ENCODE measurements at places on chromosomes 2 and 18. TPM values are rescaled to one million over a fixed set of nuclear protein-coding genes. Genes with fewer than 3 reads are reported as not detected.

DNA sequence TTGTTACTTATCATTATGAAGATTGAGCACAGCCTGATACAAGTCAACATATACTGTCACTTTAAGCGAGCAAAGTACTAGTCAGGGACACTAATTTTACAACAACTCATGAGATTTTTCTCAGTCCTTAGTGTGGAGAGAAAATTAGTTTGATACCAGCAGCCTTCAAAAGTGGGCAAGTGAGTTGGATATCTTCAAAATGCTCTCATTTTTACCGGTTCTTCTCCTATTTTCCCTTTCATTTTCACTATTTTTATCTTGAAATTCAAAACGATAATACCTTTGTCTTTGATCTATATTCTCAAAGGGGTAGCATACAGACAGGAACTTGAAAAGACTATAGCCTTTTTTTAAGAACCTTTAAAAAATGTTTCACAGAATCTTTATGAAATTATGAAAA lies 52.0 kb upstream of the UBXN4 start:
- no peak overlapping the region for H3K4me3 ChIP-seq
- no peaks in the 10 kb centered on the region for H3K4me1 ChIP-seq
- H3K27me3 ChIP-seq = no peaks in the 10 kb centered on the region

Gene GFPT1
- 45.2 TPM for total RNA-seq

Gene INHA
- total RNA-seq = not detected

DNA sequence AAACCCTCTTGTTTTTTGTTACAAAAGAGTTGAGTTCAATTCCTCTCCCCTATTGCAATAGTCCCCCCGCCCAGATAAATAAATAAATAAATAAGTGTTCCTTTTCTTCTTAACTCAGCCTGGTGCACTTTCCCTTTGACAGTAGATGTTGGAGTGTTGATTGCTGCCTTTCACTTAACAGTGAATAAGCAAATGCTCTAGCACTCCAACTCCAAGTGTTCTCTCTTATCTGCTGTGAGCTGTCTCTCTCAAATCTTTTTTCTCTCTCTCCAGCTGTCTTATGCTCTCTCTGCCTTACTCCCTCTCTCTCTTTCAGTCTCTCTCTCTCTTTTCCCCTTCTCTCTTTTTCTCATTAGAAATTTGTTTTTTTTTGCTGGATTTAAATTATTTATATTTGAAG lies 216.7 kb downstream of the TMX3 start:
- no peak overlapping the region for H3K27ac ChIP-seq
- no peaks in the 10 kb centered on the region for H3K4me1 ChIP-seq
- no peaks in the 10 kb centered on the region for H3K36me3 ChIP-seq

GRCh38 chr18:27667064-27667463 lies 482.0 kb upstream of the CHST9 start:
- H3K36me3 ChIP-seq = no peaks in the 10 kb centered on the region
- DNase-seq = no peak
- no peaks in the 10 kb centered on the region for H3K4me1 ChIP-seq
- H3K27me3 ChIP-seq = no peaks in the 10 kb centered on the region
